ENCODE measurements at places on chromosomes 3 and 15.

GRCh38 chr3:59234884-59235633 lies 185.2 kb upstream of the CFAP20DC start:
- no peak for DNase-seq

GRCh38 chr3:121896823-121897222 lies 2.6 kb downstream of the SLC15A2 start:
- DNase-seq: no peak

DNA sequence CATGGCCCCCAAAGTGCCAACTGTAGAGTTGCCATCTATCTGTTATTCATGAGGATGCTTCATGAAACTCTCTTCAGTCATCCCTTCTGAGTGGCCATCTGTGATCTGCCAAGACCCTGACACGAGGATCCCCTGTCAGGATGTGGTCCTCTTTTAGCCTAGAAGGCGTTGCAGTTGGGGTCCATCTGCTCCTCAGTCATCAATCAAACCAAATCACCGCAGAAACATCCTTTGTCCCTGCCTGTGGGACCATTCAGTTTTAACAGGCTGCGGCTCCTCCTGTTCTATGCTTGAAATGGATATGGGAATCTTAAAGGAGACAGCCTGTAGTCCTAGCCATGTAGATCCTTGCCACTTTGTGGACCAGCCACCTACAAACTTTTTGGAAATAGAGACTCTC lies 5.9 kb upstream of the RPS27L start:
- no peak for DNase-seq

DNA sequence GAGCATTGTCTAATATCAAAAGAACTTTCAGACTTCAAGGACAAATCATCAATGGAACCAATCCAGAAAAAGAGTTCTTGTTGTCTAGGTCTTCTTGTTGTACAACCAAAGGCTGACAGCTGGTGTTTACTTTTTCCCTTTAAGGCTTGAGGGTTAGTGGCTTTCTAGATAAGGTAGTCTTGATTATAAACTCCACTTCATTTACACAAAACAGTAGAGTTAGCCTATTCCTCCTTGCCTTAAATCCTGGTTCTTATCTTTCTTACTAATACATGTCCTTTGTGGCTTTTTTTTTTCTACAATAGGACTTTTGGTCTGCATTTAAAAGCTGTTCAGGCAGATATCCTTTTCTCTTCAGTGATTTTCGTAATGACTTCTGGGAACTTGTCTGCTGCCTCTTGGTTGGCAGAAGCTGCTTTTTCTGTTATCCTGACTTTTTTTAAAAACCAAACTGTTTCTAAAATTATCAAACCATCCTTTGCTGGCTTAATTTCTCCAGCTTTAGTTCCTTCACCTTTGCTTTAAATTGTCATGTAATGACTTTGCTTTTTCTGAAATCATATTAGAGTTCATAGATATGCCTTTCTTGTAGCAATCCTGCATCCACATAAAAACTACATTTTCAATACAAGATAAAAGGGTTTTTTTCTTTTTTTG lies 44.8 kb downstream of the STRIT1 start:
- no peak for DNase-seq

DNA sequence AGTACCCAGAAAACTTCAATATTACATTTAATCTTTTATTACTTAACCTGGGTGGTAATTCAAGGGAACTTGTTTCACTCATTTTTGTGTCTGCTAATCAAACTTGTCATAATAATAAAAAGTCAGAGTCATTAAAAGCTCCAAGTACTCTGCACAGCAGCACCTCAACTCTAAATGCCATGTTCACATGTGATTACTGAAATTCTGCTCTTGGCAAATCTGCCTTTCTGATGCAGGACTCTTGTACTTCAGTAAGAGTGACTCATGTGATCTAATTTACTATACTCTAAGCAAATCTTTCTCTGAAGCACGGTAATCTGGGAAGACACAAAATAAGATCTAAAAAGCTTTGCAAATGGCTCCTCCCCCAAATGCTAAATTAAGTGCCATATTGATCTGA lies 6.4 kb downstream of the ROBO1 start:
- no peak for DNase-seq

GRCh38 chr15:77513226-77513625 lies 92.5 kb downstream of the HMG20A start:
- no peak for DNase-seq

- peak; percentile 24 for DNase-seq
Measured at GRCh38 chr15:73273181-73274002, 95.4 kb downstream of the HCN4 start.

GRCh38 chr15:93987068-93987467 lies 244.3 kb upstream of the MCTP2 start:
- no peak for DNase-seq

DNA sequence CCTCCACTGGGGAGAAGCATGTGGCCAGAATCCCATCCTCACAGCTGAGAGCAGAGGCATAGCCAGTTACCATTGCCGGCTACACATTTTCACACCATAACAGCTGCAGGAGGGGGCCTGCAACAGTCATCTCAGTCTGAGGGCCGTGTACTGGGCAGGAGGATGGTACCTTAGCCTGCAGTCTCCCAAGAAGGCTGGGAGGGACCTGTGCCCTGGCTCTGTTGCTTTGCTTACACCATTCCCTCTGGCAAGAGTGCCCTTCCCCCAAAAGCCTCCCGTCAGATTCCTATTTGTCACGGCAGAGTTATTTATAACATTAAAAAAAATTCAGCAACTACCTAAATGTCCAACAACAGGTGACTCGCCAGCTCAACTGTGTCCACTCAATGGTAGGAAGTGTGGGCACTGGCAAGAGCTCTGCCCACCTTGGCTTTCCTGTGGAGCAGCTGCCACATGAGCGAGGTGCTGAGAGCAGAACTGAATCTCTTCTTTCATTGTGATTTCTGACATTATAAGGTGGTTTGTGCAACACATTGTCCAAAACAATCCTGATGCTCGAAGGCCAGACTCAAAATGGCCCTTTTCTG lies 4.4 kb downstream of the CAMKV start:
- no peak for DNase-seq

DNA sequence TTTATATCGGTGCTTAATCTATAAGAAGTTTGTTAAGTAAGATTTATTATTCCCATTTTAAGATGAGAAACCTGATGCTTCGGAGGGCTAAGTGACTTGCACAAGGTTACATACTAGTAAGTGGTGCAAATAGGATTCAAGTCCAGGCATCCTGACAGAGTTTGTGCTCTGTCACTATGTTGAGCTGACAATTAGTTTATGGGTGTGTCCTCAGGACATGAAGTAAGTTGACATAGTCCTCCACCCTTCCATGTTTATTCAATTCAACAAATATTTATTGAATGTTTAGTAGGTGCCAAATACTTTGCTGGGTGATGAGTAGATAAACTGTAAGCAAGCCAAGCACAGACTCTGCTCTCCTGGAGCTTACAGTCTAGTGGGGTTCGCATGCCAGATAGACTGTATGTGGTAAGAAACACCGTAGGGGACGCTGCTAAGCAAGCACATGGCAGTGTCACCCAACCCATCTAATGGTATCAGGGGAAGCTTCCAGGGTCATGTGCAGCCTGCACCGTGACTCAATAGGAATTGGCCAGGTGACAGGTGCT lies 342.7 kb upstream of the SATB1 start:
- no peak for DNase-seq

DNA sequence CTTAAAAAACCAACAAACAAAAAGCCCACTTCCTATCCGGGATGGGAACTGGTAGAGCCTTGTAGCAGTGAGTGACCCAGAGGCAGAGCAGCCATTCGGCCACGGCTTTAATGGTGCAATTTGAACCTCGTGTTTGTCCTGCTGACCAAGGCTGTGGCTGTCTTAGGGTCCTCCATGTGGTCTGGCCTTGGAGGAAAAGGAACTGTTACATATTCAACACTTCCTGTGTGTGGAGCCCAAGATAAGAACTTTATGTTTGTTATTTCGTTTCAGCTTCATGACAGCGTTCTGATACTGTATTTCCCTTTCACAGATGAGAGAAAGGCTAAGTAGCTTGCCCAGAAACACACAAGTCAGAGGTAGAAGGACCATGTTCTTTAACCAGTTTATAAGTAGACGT lies 269.8 kb downstream of the SV2B start:
- no peak for DNase-seq

DNA sequence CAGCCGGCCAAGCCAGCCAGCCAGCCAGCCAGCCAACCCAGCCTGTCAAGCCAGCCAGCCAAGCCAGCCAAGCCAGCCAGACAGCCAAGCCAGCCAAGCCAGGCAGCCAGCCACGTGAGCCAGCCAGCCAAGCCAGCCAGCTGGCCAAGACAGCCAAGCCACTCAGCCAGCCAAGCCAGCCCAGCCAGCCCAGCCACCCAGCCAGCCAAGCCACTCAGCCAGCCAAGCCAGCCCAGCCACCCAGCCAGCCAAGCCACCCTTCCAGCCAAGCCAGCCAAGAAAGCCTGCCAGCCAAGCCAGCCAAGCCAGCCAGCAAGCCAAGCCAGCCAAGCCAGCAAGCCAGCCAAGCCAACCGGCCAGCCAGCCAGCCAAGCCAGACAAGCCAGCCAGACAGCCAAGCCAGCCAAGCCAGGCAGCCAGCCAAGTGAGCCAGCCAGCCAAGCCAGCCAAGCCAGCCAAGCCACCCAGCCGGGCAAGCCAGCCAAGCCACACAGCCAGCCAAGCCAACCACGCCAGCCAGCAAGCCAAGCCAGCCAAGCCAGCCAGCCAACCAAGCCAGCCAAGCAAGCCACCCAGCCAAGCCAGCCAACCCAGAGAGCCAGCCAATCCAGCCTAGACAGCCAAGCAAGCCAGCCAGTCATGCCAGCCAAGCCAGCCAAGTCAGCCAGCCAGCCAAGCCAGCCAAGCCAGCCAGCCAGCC lies 199.5 kb downstream of the GOLGA6L6 start:
- peak; percentile 51 for DNase-seq

GRCh38 chr3:86793786-86794185 lies 197.2 kb downstream of the VGLL3 start:
- no peak for DNase-seq

- no peak for DNase-seq
Measured at GRCh38 chr3:148187296-148187695, 510.4 kb upstream of the AGTR1 start.

DNA sequence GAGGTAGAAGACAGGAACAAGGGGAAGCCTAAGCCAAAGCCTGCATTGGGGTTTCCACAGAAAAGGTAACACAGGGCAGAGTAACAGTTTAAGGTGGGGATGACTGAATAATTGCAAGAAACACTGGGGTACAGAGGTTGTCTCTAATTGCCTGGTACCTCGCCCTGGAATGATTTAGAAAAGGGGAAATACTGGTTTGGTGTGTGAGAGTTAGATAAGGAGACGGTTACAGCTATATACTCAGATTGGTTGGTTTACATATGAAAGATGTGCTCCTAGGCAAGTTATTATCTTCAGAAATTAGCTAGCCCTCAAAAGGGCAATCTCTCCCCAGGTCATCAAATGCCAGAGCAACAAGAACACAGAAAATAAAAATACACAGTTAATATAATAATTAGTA lies 58.8 kb downstream of the SMARCC1 start:
- no peak for DNase-seq

DNA sequence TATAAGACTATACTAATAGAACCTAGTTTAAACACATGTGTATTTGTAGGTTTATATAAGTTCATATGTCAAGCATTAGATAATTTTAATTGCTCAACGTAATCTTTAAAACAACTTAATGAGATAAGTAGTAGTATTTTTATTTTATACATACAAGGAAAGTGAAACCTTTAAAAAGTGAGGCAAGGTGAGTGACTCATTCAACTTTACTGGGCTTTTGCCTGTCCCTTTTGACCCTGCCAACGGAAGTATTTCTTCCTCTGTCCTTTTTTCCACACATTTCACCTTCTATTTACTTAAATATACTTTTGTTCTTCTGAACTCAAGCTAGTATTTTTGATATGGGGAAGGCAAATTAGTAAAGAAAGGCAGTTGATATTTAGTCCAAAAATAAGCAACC lies 78.5 kb downstream of the KBTBD8 start:
- DNase-seq: no peak

GRCh38 chr15:36658898-36659639 lies 79.6 kb downstream of the CDIN1 start:
- DNase-seq: no peak

- DNase-seq: no peak
Measured at GRCh38 chr15:29124581-29125381, 144.8 kb downstream of the NSMCE3 start.

- no peak for DNase-seq
Measured at GRCh38 chr15:35987056-35987455, 441.1 kb upstream of the DPH6 start.

GRCh38 chr3:38353151-38353550 lies 6.6 kb downstream of the XYLB start:
- no peak for DNase-seq

DNA sequence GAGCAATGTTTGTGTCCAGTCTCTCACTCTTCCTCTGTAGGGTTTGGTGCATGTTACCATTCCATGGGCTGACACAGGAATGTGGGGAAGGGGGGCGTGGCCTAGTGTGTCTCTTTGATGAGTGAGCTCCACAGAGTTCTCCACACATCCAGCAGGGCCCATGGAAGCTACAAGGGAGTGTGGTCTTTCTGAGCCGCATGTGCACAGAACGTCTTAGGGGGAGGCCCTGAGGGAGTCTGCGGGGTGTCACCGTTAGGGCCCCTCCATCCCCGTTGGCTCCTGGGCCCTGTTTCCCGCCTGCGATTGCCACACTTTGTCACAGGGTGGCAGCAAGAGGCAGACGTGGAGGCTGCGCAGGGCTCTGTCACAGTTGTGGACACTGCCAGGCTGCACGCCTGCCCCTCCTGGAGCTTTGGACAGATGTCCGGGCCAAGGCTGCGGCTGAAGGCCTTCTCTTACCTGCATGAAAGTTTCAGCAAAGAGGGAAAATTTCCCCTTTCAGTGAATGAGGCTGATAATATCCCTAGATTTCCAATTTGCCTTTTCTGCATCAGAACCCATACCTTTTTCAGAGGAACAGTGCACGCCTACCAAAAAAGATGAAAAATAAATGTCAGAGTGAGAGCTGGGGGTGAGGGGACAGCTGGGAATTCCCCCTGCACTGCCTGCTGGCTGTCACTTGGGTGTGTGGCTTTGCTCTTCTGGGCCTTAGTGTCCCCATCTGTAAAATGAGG lies 24.3 kb downstream of the CACNA2D3 start:
- no peak for DNase-seq

GRCh38 chr3:148379763-148380382 lies 317.8 kb upstream of the AGTR1 start:
- no peak for DNase-seq

GRCh38 chr3:66991459-66991858 lies 6.6 kb upstream of the KBTBD8 start:
- no peak for DNase-seq

DNA sequence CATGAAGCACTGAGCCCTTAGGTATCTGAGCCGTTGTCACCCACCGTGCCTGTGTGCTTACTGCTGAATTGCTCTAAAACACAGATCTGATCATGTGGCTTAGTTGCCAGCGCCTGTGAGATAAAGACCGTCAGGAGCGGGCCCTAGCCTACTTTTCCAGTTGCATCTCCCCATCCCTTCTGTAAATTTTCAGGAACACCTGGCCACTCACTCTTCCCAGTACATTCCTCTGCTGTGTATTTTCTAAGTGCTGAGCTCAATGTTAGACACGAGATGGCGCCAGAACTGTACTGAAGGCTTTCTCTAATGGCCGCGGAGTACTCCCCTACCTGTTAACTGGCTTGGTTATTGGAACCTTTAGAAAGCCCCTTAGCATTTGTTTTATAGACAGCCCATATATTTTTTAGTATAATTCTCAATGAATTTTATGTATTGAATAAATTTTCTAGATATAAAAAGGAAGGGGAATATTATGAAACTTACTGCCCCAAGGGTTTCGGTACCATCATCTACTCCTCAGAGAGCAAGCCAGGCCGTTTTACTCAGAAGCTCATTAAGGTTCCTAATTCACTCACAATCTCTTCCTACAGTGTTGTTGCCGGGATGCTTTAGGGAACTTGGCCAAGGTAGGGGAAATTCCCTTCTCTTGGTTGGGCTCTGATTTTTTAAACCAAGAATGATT lies 16.7 kb upstream of the WNT7A start:
- DNase-seq: peak; percentile 52
